Testis (tissue), 5 donors: ENCODE measurements at places on chromosomes 5 and 9. TPM values are rescaled to one million over a fixed set of nuclear protein-coding genes. Genes with fewer than 3 reads are reported as not detected.

GBGT1 gene
- total RNA-seq = 11.2 TPM

CTXN3 gene
- not detected for total RNA-seq

BTNL3 gene
- 4.1 TPM for total RNA-seq

SLC46A2 gene
- total RNA-seq = 1.4 TPM

NSMF gene
- total RNA-seq = 81.7 TPM

DMRT3 gene
- 11.8 TPM for total RNA-seq

OR1J2 gene
- total RNA-seq = 1.6 TPM

CSF1R gene
- total RNA-seq = 15.7 TPM

HARS2 gene
- total RNA-seq = 40.2 TPM

GDNF gene
- 0.71 TPM for total RNA-seq

CD180 gene
- 0.37 TPM for total RNA-seq

- no peak overlapping the region for H3K27ac ChIP-seq
- H3K4me1 ChIP-seq = peaks cover 19% of the 10 kb centered on the region
- no peaks in the 10 kb centered on the region for H3K36me3 ChIP-seq
- H3K4me3 ChIP-seq = no peak overlapping the region
These were observed 5.7 kb downstream of the NR6A1 start for GRCh38 chr9:124765439-124765835.

GRCh38 chr9:92463984-92464383 lies 18.3 kb downstream of the ASPN start:
- no peak overlapping the region for H3K27ac ChIP-seq
- no peaks in the 10 kb centered on the region for H3K4me1 ChIP-seq
- no peak for DNase-seq
- no peak overlapping the region for H3K4me3 ChIP-seq

DNA sequence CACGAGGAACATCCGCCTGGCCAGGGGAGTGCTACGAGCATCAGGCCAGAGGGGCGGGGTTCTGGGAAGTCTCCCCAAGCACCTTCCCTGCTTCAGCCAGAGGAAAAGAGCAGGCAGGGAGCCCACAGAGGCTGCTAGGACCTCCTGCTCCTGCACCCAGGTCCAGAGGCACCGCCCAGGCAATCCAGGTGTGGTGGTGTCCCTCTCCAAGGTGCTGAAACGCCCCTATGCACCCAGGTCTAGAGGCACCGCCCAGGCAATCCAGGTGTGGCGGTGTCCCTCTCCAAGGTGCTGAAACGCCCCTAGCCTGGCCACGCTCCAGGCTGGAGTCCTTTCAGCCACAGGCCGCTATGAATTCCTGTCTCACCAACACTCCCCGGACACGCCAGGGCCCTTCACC lies 10.7 kb upstream of the UBAC1 start:
- H3K36me3 ChIP-seq = no peaks in the 10 kb centered on the region
- peaks cover 7% of the 10 kb centered on the region for H3K4me1 ChIP-seq
- H3K4me3 ChIP-seq = no peak overlapping the region
- no peak overlapping the region for H3K27ac ChIP-seq
- H3K27me3 ChIP-seq = no peaks in the 10 kb centered on the region

- no peak overlapping the region for H3K4me3 ChIP-seq
- H3K4me1 ChIP-seq = peaks cover 18% of the 10 kb centered on the region
- peak; percentile 29 for DNase-seq
These were observed 244.4 kb downstream of the FANCC start for GRCh38 chr9:95073042-95073607.

DNA sequence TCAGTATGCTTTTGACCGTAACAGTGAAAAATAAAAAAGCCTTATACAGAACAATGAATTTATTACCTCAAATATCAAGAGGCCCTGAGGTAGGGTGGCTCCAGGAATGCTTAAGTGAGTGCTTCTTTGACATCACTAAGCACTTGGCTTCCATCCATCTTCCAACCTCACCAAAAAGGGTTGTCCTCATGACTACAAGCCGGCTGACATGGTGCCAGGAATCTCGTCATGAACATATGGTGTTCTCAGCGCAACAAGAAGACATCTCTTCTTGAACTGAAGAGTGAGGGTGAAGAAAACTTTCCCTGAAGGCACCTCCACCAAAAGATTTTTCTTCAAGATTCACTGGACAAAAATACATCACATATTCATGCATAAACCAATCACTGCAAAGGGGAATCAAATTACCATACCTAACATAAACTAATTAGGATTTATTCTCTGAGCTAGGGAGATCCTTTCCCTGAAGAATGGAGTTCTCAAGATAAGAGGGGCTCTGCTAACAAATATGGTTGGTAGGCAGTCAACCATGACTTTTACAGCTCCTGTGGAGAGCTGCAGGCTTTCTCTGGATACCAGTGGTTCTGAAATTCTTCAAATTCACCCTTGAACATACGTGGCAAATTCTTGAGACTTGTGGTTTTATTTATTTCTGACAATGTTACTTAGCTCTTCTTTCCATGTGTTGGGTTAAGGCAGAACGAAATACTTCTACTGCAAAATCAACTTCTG lies 49.5 kb downstream of the AGXT2 start:
- no peak overlapping the region for H3K27ac ChIP-seq
- no peaks in the 10 kb centered on the region for H3K36me3 ChIP-seq
- H3K4me3 ChIP-seq = no peak overlapping the region

GRCh38 chr9:124869466-124869985 lies 7.6 kb downstream of the ARPC5L start:
- H3K4me3 ChIP-seq = peak overlapping the region; percentile 99
- peaks cover 45% of the 10 kb centered on the region for H3K4me1 ChIP-seq
- H3K36me3 ChIP-seq = no peaks in the 10 kb centered on the region

DNA sequence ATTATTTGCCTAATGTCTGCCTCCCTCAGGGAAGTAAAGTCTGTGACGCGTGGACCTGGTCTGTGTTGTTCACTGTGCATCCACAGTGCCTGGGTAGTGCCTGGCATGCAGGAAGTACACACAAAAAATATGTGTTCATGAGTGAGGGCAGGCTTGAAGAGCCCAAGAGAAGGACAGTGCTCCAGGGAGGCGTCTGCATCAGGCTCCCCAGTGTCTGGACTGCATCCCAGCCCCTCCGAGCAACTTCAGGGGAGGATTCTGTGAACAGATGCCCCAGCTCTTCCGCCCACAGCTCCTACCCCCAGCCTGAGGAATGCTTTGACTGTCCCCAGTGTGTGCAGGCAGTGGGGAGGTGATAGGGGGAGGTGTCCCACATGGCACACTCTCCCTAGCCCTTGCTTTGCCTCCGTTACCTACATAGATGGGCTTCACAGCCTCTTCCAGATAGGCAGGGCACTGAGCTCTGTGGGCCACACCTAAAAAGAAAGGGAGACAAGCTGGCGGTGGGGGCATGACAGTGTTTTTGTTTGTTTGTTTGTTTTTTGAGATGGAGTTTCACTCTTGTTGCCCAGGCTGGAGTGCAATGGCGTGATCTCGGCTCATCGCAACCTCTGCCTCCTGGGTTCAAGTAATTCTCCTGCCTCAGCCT lies 25.4 kb downstream of the IRF1 start:
- no peaks in the 10 kb centered on the region for H3K36me3 ChIP-seq
- H3K4me1 ChIP-seq = peaks cover 25% of the 10 kb centered on the region
- H3K27ac ChIP-seq = no peak overlapping the region

DNA sequence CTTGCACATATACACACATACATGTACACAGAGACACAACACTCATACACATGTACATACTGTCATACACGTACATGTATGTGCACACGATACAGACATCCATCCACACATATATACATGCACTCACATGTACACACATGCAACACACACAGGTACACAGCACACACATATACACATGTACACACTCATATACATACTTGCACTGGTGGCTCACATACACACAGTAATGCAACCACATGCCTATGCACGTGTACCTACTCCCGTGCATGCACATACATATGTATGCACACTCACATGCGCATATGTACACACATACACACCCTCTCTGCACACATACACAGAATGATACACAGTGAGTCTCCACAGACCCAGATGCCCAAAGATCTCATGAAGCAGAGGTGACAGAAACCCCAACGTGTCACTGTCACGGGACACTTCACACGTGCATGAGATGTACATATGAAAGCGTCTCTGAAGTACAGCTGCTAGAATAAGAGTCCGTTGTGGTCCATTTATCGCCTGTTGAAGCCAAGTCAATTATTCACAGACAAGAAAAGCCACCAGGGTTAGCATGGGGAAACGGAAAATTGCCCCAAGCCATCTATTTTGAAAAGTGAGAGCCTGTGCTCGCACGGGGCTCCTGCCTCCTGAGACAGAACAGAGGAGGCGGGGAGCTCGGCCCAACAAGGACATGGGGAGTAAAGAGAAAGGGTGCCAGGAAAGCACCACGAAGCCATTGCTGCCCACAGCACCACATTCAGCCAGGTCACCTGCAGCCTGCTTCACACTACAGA lies 24.9 kb downstream of the LPCAT1 start:
- no peaks in the 10 kb centered on the region for H3K36me3 ChIP-seq
- H3K4me1 ChIP-seq = peaks cover 4% of the 10 kb centered on the region
- DNase-seq = no peak
- no peaks in the 10 kb centered on the region for H3K27me3 ChIP-seq
- H3K27ac ChIP-seq = no peak overlapping the region

GRCh38 chr5:160054047-160054446 lies 45.1 kb downstream of the TTC1 start:
- no peaks in the 10 kb centered on the region for H3K27me3 ChIP-seq
- no peaks in the 10 kb centered on the region for H3K4me1 ChIP-seq
- H3K4me3 ChIP-seq = no peak overlapping the region
- DNase-seq = no peak

GRCh38 chr9:5455181-5455580 lies 4.8 kb downstream of the CD274 start:
- H3K27ac ChIP-seq = no peak overlapping the region
- H3K4me1 ChIP-seq = no peaks in the 10 kb centered on the region
- H3K36me3 ChIP-seq = no peaks in the 10 kb centered on the region
- no peaks in the 10 kb centered on the region for H3K27me3 ChIP-seq
- no peak for DNase-seq
- H3K4me3 ChIP-seq = no peak overlapping the region

DNA sequence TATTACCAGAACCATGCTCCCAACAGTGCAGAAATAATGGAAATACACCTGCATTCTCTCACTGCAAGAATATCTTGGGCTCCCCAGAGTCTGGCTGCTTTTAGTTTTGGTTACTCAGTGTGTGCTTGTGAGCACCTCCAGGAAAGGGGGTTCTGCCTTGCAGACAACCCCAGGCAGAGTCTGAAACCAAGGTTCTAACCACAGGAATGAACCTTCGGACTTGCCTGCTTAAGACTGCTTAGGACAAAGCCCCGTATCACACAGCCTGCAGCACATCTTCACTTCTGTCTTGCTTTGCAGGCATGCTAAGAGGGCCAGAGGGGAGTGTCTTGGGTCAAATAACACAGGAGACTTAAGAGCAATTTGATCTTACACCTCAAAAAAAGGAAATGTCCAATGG lies 94.8 kb upstream of the SPATA31C2 start:
- H3K4me1 ChIP-seq = peaks cover 21% of the 10 kb centered on the region
- H3K27ac ChIP-seq = no peak overlapping the region
- H3K27me3 ChIP-seq = no peaks in the 10 kb centered on the region
- no peaks in the 10 kb centered on the region for H3K36me3 ChIP-seq

DNA sequence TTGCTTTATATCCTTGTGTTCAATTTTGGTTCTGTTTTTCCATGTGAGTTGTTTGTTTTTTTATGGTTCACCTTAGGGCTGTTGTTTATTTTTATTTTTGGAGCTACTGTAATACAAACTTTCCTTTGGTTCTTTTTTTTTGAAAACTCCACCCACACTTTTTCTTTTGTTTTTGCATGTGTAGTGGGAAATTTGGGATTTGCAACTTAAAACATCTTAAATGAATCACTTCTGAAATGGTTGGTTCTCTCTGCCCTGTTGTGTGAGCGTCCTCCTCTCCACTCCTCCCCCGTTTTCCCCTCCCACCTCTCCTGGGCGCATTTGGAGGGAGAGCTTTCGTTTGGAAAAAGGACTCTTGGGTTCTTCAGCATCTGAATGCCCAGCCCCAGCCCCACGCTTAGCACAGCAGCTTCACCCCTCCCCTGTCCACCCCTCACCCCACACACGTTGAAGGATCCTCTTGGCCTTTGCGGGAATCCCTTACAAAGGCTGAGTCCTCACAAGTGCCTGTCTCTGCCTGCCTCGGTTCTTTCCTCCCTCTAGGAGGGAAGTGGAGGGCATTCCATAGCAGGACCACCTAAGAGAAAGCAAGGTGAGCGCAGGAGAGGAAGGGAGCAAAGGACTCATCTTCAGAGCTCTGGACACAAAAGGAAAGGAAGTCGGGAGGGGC lies 67.2 kb downstream of the DMRT1 start:
- no peak for DNase-seq
- no peaks in the 10 kb centered on the region for H3K36me3 ChIP-seq
- no peak overlapping the region for H3K4me3 ChIP-seq
- H3K4me1 ChIP-seq = no peaks in the 10 kb centered on the region
- no peak overlapping the region for H3K27ac ChIP-seq

- H3K4me1 ChIP-seq = no peaks in the 10 kb centered on the region
- H3K27me3 ChIP-seq = no peaks in the 10 kb centered on the region
- DNase-seq = no peak
- H3K4me3 ChIP-seq = no peak overlapping the region
- no peak overlapping the region for H3K27ac ChIP-seq
These were observed 275.3 kb downstream of the TMEM38B start for GRCh38 chr9:105969636-105970035.

- H3K27me3 ChIP-seq = no peaks in the 10 kb centered on the region
- H3K27ac ChIP-seq = no peak overlapping the region
- peak; percentile 74 for DNase-seq
- no peak overlapping the region for H3K4me3 ChIP-seq
- H3K4me1 ChIP-seq = no peaks in the 10 kb centered on the region
These were observed 580.8 kb downstream of the CCDC171 start for GRCh38 chr9:16133556-16134227.
